H54 (cell line): ENCODE measurements at places on chromosomes 2 and 18.

- DNase-seq, result peak; percentile 61
These were observed 100.7 kb downstream of the RAPGEF4 start for GRCh38 chr2:172836347-172836821.

GRCh38 chr2:239344857-239345216 lies 56.0 kb downstream of the HDAC4 start:
- DNase-seq, result no peak

GRCh38 chr2:132652474-132652873 lies 17.5 kb downstream of the LYPD1 start:
- DNase-seq, result no peak

- DNase-seq, result no peak
These were observed 356.7 kb downstream of the CDH7 start for GRCh38 chr18:66107546-66107945.

DNA sequence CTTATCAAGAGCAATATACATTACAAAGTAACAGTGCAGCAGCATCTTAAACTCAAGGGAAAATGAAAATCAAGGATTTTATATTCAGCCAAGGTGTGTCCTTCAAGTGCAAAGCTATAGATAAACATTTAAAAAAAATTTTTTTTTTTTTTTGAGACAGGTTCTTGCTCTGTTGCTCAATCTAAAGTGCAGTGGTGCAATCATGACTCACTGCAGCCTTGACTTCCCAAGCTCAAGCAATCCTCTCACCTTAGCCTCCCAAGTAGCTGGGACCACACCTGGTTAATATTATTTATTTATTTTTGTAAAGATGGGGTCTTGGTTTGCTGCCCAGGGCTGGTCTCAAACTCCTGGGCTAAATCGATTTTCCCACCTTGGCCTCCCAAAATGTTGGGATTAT lies 9.0 kb downstream of the CDKL4 start:
- no peak for DNase-seq

DNA sequence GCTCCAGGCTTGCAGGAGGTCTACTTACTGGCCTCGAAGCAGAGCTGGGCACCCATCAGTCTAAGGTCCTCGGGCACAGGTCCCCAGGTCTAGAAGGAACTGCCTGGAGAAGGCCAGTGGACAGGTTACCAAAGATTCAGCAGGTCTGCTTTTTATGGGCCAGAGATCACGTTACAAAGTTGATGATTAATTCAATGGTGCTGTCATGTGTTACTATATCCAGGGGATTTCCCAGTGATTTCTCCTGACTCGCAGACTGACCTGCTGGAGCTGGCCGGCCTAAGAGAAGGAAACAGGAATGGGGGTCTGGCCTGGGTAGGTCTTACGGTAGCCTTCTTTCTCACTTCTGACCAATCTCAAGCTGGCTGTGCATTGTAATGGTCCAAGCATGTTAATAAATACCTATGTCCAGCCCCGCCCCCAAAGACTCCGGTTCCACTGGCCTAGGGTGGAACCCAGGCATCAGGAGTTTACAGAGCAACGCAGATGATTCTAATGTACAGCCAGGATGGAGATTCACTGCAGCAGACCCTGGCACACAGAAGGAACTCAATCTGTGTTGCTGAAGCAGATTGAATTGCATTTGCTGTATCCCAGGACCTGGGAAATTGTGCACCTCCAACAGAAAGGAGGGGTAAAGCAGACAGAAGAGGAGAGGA lies at the start of gene NEURL3:
Gene NEURL3, minus strand, starts transcription at position 127 of the 659 bp plus-strand sequence. Its CDS starts 71 bp downstream, at position 56.
- DNase-seq, result peak; percentile 77

DNA sequence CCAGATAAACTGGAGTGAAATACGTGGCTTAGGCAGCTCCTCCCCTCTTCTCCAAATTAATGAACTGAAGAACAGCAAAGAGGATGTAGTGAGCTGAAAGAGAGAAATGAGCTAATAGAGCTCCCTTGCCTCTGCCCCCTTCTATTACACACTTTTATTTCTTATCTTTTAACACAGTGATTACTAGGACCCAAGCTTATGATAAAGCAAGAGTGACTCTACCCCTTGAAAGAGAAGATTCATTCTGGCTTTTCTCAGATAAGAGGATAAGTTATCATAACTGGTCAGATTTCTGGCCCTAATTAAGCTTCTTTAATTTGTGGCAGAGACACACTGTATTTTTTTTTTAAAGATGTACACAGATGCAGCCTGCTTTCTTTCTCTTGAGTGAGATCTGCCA lies 102.2 kb downstream of the MSTN start:
- DNase-seq, result no peak

GRCh38 chr2:60095903-60096302 lies 457.6 kb downstream of the BCL11A start:
- DNase-seq, result no peak

GRCh38 chr2:182522405-182522896 lies 95.6 kb upstream of the PDE1A start:
- no peak for DNase-seq

DNA sequence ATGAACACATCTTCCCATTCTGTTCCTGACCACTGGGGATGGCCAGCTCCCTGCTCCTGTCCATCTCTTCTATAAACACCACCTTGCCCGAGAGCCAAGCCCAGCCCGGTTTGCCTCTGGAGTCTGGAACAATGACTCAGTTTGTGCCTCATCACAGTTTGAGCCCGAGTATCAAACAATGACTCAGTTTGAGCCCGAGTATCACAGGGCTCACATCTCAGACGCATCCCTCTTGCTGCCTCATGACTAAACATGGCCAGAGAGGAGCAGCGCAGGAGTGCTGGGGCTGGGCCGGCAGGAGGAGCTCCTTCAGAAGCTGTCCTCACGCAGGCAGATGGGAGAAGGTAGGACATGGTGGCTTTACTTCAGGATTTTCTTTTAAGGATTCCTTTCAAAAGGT lies 68.7 kb downstream of the PXDN start:
- DNase-seq, result peak; percentile 79

GRCh38 chr18:25743646-25744151 lies 346.7 kb downstream of the SS18 start:
- no peak for DNase-seq

DNA sequence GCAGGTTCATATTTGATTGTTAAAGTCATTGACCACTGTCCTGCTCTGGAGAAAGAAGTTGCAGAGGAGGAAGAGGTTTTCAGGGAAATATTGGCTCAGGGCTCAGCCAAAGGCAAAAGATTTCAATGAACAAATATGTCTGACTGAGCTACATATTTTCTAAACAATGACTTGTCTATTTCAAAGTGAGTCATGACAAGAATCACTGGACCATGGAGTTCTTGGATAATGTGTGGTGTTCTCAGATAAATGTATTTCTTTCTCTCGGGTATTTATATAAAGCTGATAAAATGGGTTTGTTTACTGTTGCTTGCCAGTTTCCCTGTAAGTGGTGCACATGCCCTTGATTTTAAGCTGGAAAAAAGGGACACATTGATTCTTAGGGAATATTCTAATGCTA lies 34.3 kb upstream of the RMP24 start:
- no peak for DNase-seq

GRCh38 chr2:211503856-211504255 lies 947.5 kb downstream of the CPS1 start:
- DNase-seq, result no peak

- DNase-seq, result no peak
These were observed 116.3 kb downstream of the ZBTB7C start for GRCh38 chr18:48292782-48293424.

DNA sequence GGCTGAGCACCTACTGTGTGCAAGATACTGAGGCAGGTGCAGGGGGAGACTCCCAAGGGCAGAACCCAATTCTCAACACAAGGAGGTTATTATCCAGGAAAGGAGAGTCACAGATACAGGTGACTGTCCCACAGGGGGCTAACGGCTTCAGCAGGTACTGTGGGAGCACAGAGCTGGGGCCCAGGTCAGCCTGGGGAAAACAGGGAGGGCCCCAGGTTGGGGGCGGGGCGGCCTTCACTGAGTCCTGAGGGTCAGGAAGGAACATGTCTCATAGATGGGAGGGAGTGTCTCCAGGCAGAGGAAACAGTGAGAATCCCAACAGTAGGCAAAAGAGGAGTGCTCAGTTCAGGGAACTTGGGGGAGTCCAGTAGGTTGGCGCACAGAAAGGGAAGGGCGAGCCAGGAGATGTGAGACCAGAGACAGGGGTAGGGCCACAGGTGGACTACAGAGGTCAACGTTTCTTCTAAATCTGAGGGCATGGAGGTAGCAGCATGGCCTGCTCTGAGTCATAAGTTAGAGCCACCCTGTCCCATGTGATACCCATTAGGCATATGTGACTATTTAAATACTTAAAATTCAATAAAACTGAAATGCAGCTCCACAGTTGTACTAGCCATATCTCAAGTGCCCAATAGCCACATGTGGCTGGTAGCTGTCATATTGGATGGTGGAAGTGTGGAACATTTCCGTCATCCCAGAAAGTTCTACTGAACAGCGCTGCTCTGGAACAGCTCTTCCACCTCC lies 157.2 kb downstream of the TTC32 start:
- DNase-seq, result no peak

- no peak for DNase-seq
These were observed 164.0 kb upstream of the SESTD1 start for GRCh38 chr2:179428649-179429048.

DNA sequence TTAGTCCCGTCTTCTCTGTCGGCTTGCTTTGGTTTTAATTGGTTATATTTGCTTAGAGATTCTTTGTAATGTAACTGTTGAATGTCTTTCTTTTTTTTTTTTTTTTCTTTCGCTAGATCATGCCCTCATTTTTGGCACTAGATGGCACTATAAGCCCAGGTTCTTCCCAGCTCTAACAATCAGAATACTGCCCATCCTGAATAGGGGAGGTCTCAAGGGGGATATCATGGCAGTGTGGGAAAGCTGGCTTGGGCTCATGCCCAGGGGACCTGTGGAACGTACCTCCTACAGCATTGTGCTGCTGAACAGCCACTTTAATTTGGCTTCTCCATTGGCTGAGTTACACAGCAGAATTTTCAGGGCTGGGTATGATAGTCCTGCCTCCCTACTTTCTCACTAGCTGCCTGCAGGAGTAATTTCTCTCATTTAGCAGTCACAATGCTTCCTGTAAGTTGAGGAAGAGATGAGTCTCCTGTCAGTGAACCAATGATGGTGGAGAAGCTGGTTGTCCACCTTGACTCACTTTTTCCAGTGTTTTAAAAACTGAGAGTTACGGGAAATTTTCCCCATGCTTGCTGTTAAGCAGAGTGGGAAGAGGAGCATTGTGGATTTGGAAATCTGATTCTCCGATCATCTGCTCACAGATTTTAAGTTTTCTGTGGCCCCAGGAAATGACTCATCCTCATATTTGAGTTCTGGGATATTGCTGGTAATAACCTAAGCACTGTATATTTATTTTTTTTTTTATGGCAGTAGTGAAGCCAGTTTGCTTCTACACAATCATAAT lies 47.2 kb downstream of the RAD51AP2 start:
- no peak for DNase-seq
